ENCODE measurements at places on chromosomes 6 and 20. TPM values are rescaled to one million over a fixed set of nuclear protein-coding genes. Genes with fewer than 3 reads are reported as not detected.

DNA sequence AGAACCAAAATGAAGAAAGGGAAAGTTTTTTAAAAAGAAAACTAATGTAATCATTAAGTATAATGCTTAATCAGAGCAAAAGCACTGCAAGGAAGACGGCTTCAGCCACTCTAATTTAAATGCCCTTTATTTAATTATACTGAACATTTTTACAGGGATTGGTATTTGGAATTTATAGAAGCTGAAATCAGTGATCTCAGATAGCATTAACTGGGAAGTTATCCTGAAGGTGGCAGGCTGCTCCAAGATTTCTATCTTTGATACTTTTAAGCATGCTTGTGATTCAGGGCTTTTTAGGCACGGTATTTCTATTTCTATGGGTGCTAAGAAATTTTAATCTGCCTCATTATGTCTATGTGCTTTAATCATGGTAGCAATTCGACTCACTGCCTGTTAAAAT lies 1.3 kb upstream of the NDUFAF4 start:
- DNase-seq, result no peak

GRCh38 chr6:90468080-90468479 lies 118.8 kb downstream of the MAP3K7 start:
- no peak for DNase-seq

DNA sequence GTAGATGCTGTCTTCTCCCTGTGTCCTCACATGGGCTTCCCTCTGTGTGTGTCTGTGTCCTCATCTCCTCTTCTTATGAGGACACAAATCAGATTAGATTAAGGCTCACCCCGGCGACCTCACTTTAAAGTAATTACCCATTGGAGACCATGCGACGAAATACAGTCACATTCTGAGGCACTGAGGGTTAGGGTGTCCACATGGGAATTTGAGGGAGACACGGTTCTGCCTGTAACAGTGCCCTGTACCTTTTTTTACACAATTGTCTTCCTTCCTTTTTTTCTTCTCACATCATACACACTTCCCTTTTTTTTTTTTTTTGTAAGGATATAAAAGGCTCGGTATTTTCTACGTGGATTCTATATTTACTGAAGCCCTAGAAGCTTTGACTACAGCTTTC lies 48.9 kb downstream of the DEK start:
- no peak for DNase-seq

- DNase-seq, result no peak
These were observed 104.6 kb upstream of the EXOC2 start for GRCh38 chr6:797479-798077.

TRIM40 gene
- not detected for polyA plus RNA-seq

Data from left renal pelvis (tissue), 4 donors.